ENCODE measurements at places on chromosomes 11 and 22.

GRCh38 chr11:119610836-119611426 is 118.1 kb downstream of the NECTIN1 start:
- no peak for DNase-seq

GRCh38 chr22:32801537-32802236 is at the start of gene TIMP3:
TIMP3 (plus strand) TSS chr22:32801705; CDS start chr22:32802002, 297 bp downstream.
- DNase-seq = peak; percentile 91

GRCh38 chr11:34348919-34349318 is 8.9 kb downstream of the ABTB2 start:
- DNase-seq = no peak

DNA sequence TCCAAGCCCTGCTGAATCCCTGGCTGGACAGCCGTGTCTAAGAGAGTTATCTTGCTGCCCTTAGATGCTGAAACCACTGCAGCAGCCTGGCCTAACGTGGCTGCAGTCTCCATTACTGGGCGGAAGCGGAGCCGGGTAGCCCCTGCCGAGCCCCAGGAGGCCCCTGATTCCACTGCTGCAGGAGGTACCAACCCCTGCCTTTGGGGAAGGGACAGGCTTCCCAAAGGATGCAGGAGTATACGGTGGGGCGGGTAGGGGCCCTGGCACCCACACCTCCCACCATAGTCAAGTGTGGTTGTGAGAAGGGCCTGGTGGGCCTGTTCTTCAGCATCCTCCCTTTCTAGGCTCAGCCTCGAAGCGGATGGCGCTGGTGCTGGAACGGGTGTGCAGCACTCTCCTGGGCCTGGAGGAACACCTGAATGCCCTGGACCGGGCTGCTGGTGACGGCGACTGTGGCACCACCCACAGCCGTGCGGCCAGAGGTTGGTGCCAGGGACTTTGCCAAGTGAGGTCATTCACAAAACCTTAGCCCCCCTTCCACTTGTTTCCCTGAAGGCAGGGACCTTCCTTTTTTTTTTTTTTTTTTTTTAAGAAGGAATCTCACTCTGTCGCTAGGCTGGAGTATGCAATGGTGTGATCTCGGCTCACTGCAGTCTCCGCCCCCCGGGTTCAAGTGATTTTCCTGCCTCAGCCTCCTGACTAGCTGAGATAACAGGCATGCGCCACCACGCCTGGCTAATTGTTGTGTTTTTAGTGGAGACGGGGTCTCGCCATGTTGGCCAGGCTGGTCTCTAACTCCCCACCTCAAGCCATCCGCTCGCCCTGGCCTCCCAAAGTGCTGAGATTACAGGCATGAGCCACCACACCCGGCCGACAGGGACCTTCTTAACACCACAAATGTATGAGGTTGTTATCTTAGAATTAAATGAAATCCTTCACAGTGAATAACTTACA is 11.0 kb downstream of the TKFC start:
- DNase-seq = no peak

GRCh38 chr11:28539239-28540030 is 431.2 kb downstream of the METTL15 start:
- no peak for DNase-seq

DNA sequence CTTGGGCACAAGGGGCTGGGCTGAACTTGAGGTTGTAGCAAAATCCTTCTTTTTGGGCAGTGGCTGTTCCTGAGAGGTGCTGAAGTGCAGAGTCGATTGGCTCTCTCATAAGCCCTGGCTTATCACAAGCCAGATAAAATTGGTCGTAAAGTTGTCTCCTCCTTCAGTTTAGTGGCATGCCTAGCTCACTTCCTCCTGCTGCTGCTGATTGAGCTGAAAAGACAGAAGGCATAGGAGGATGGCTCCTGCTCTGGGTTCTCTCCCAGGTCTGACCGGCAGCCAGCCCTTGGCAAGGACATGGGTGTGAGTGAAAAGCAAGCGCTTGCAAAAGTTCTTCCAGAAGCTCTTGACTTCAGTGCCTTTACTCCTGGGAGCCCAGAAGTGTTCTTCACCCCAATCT is 83.9 kb downstream of the LDLRAD3 start:
- no peak for DNase-seq

DNA sequence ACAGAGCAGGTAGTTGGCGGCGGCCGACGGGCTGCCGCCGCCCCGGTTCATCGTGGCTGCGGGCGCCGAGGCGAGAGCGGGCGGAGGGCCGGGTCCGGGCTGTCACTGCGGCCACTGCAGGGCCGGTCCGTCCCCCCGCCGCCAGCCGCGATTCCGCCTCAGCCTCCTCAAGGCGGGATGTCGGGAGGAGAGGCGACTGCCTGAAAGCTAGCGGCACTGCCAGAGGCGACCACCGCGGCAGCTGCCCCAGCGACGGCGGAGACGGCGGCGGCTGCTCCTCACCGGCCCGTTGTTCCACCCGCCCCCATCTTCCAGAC is 234 bp downstream of the SESN3 start:
- DNase-seq = no peak

DNA sequence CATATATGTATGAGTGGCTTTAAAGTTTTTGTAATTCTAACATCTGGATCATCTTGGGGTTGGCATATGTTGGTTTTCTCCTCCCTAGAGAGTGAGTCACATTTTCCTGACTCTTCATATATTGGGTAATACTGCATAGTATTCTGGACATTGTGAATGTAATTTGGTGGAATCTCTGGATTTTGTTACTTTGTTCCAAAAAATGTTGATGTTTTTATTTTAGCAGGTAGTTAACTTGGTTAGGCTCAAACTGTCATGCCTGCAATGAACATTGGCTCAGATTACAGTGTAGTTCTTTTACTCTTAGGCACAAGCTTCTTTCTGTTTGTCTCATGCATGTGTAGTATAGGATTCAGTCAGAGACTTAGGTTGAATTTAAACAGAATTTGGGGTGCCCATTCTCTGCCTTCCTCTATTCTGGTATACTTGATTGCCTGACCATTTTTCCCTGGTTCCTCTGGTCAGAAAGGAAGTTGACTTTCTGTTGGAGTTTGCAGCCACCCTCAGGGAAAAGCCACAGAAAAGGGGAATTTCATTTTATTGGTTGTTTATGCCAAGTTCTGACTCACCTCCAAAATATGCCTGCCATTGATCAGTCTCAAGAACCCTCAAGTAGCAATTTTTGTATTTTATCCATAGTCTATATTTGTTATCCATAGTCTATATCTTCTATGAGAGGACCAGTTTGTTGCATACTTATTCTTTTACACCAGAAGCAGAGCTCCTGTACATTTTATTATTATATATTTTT is 151.7 kb downstream of the UVRAG start:
- peak; percentile 88 for DNase-seq

- DNase-seq = no peak
Measured at GRCh38 chr11:2691355-2691761, 8.4 kb downstream of the KCNQ1OT1 start.

DNA sequence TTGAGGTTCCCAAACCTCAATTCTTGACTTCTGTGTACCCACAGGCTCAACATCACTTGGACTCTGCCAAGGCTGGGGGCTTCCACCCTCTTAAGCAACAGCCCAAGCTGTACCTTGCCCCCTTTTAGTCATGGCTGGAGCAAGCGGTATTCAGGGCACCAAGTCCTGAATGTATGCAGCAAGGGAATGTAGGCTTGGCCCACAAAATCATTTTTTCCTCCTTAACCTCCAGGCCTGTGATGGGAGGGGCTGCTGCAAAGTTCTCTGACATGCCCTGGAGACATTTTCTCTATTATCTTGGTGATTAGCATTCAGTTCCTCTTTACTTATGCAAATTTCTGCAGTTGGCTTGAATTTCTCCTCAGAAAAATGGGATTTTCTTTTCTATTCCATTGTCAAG is 4.9 kb upstream of the OR5L1 start:
- DNase-seq = no peak

DNA sequence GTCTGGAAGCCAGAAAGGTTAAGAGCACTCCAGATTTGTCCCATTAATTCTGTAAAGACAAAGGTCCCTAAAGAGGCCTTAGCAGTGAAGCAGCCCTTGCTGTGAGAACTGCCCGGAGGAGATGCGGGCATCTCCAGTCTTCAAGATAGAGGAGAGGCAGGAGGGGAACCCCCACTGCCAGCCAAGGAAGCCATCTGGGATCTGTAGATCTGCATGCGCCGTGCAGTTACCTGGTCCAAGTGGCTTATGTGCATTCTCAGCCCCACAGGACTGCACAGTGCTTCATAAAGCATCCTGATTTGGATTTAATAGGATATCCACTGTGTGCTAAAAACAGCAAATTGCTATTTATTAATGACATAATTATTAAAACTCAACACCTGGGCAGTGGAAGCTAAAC is 834.6 kb downstream of the NTM start:
- no peak for DNase-seq

GRCh38 chr11:128462922-128463321 is 124.4 kb downstream of the ETS1 start:
- DNase-seq = no peak

Data from EL (cell line).